ENCODE measurements at places on chromosomes 12 and 14.

DNA sequence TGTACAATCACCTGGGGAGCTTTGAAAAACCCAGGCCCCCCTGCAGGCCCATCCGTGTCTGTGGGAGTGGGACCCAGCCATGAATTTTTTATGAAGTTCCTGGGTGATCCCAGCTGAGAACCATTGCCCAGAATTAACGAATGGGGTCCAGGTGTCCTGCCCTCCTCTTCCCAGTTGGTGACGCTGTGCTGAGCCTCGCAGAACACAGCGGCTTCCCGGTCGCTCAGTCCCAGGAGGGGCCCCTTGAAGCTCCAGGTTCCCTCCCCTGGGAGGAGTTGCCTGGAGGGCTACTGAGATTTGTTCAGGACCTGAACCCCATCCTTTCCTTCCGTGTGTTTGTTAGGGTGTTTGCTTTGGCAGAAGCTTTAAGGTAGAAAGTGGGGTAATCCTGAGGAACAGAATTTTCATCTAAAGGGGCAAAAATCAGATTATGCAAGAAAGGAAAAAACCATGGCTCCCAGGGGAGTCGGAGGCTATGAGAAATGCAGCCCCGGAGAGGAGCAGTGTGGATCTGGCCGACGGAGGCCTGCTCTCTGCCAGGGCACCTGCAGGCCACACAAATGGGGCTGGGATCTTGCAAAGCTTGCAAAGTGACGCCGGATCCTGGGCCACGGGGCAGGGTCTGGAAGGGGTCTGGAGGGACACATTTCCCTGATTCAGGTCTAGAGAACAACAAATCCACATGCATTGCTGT is 164.7 kb upstream of the PRMT8 start:
- DNase-seq = no peak

DNA sequence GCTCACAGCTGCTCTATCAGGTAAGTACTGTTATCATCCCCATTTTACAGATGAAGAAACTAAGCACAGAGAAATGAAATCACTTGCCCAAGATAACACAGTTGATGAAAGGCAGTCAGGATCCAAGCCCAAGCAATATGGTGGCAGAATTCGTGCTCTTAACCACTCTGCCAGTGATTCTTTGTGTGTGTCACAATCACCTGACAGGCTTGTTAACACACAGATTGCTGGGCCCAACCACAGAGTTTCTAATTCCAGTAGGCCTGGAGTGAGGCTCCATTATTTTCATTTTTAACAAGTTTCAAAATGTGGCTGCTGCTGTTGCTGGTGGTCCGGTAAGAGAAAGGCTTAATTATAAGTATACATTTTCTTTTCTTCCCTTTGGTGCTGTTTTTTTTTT is 134.2 kb downstream of the TGFB3 start:
- no peak for DNase-seq

DNA sequence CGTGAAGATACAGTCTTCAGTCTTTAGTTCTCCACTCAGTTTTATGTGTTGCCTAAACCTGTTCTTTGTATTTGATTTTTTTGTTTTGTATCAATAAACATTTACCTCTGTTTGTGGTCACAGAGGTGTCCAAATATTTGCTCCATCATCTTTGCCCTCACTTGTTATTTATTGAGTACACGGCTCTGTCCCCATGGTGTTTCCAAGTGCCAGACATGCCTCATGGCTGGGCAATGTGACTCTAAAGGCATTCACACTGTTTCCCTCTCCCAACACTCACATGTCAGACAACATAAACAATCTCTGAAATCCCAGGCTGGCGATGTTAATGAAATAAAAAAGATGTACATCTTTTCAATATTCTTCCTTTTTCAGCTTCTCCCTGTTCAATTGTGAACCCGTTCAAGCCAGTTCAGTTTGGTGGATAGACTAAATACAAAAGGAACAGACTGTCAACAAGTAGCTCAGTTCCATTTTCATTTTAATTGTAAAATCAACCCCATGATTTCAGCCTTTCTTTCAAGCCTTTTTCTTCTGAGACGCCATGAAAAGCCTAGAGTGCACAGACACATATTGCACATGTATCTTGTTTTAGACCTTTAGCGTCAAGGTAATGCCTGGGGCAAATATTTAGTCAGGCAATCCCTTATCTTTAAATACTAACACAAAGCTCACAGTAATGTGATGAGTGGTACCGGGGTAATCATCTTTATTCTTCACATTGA is 680.7 kb downstream of the GALC start:
- no peak for DNase-seq

DNA sequence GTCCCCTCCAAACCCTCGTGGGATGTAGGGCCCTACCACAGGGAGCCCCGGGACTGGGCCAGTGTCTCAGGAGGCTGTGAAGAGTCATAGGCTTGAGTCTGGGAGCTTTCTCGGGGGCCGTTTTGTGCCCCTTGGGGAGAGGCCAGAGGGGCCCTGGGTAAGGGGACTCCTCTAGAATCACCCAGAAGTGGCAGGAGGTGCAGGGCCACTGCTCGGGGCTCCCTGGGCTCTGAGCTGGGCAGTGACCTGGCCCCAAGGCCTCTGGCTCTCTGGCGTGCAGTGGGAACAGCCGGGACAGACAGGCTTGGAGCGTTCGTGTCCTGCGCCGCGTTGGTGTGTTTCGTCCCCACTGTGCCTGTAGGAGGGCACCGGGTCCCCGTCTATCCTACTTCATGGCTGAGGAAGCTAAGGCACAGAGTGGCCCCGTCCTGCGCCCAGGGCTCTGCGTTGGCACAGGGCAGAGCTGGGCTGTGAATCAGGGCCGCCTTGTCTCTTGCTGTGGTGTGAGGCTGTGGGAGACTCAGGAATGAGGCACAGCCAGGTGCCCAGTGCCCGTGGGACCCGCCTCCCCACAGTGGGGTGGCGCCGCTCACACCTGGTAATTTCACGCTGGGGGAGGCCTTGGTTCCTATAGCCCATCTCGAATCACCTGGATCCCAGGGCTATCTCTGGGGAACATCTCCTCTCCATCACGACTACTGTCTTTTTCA is 23.8 kb upstream of the KIF26A start:
- no peak for DNase-seq

Data from activated T-cell treated with anti-CD3 and anti-CD28 coated beads, Interleukin-2, amount 50 U/mL, for 24 hours (primary cell).